ENCODE measurements at places on chromosomes 6 and 20. TPM values are rescaled to one million over a fixed set of nuclear protein-coding genes. Genes with fewer than 3 reads are reported as not detected.

Gene PLCB4
- total RNA-seq: 1.6 TPM

Gene FERMT1
- 1.5 TPM for total RNA-seq

Gene CAGE1
- total RNA-seq: not detected

Gene HFE
- 6.3 TPM for total RNA-seq

Gene BMP7
- not detected for total RNA-seq

Gene PPP1R3G
- total RNA-seq: 0.09 TPM

Gene SAMD3
- total RNA-seq: not detected

Gene POU5F1
- not detected for total RNA-seq

Gene CASS4
- not detected for total RNA-seq
